ENCODE measurements at places on chromosomes 5 and 9. TPM values are rescaled to one million over a fixed set of nuclear protein-coding genes. Genes with fewer than 3 reads are reported as not detected.

The F2RL2 gene
- total RNA-seq = 1.3 TPM

- peaks cover 21% of the 10 kb centered on the region for H3K36me3 ChIP-seq
- H3K27ac ChIP-seq = no peak overlapping the region
- no peaks in the 10 kb centered on the region for H3K27me3 ChIP-seq
- peaks cover 7% of the 10 kb centered on the region for H3K4me1 ChIP-seq
- no peak for DNase-seq
These were observed 78.7 kb upstream of the GNA14 start for GRCh38 chr9:77726814-77727213.

- no peaks in the 10 kb centered on the region for H3K36me3 ChIP-seq
- no peak overlapping the region for H3K4me3 ChIP-seq
- no peak for DNase-seq
- no peak overlapping the region for H3K27ac ChIP-seq
- H3K4me1 ChIP-seq = peaks cover 26% of the 10 kb centered on the region
These were observed 196.2 kb downstream of the RGS3 start for GRCh38 chr9:113659740-113660139.

DNA sequence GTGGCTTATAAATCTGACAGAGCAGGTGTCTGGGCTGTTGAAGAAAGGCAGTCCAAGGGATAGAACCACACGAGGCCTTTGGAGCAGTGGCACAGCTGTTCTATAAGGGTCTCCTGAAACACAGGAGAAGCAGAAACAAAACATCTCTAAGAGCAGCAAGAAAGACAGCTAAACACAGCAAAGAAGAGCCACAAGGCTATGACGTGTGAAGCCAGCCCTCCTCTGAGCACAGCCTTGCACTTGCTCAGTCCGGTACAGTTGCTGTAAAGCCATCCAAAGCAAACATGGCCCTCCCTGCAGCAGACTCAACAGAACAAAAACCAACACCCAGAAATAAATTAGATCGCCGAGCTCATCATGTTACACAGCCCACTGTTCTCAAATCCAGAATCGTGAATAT lies 2.6 kb upstream of the GZMK start:
- no peaks in the 10 kb centered on the region for H3K36me3 ChIP-seq
- no peak for DNase-seq
- H3K4me1 ChIP-seq = peaks cover 7% of the 10 kb centered on the region
- no peak overlapping the region for H3K27ac ChIP-seq

The QRFP gene
- not detected for total RNA-seq

DNA sequence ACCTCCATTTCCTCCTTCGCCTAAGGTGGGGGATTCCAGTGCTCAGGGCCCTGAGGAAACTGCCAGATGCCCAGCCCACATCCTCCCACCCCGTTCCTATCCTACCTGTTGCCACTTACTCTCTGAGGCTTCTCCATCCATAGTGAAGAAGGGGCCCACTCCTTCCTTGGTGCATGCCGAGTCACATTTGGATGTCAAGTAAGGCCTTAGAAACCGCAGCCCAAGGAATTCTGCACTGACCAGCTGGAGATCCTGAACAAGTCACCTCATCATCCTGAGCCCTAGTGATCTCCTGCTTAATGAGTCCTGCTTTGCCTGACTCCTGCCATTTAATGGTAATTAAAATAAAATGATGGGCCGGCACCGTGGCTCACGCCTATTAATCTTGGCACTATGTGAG lies 6.7 kb upstream of the TNIP1 start:
- no peak for DNase-seq
- peak overlapping the region; percentile 73 for H3K27ac ChIP-seq
- H3K36me3 ChIP-seq = no peaks in the 10 kb centered on the region
- no peaks in the 10 kb centered on the region for H3K27me3 ChIP-seq

GRCh38 chr9:15936306-15936921 lies 383.6 kb downstream of the CCDC171 start:
- H3K4me3 ChIP-seq = no peak overlapping the region
- peak overlapping the region; percentile 32 for H3K27ac ChIP-seq

The ARHGEF37 gene
- 3.9 TPM for total RNA-seq

- no peak overlapping the region for H3K4me3 ChIP-seq
- H3K4me1 ChIP-seq = peaks cover 40% of the 10 kb centered on the region
- H3K27me3 ChIP-seq = no peaks in the 10 kb centered on the region
- H3K27ac ChIP-seq = no peak overlapping the region
- no peak for DNase-seq
These were observed 36.2 kb upstream of the IL17B start for GRCh38 chr5:149415066-149415967.

DNA sequence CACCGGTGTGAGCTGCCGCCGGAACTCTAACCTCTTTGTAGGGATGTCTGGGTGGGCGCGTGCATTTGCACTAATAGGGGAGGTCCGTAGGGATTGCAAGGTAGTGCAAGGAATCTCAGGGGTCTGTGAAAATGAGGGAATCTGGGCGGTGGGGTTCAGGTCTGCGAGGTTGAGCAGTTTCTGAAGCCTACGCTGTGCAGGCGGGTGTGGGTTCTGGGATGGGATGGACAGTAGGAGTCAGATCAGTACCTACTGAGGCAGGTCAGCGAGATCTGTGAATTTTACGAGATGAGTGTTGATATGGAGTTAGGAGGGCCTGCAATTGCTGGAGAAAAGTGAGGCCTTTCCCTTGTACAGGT lies 856 bp upstream of the ATOSB start:
- H3K27me3 ChIP-seq = no peaks in the 10 kb centered on the region
- H3K4me3 ChIP-seq = peak overlapping the region; percentile 71
- DNase-seq = no peak
- H3K27ac ChIP-seq = peak overlapping the region; percentile 94
- H3K36me3 ChIP-seq = no peaks in the 10 kb centered on the region

DNA sequence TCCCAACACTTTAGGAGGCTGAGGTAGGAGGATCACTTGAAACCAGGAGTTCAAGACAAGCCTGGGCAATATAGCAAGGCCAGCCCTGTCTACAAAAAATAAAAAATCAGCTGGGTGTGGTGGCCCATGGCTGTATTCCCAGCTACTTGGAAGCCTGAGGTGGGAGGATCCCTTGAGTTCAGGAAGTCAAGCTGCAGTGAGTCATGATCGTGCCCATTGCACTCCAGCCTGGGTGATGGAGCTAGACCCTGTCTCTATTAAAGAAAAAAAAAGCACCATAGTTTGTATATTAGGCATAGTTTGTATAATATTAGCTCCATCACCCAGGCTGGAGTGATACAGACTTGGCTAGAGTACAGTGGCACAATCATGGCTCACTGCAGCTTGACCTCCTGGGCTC lies 9.6 kb upstream of the NME5 start:
- H3K4me1 ChIP-seq = no peaks in the 10 kb centered on the region
- DNase-seq = peak; percentile 22

- H3K27me3 ChIP-seq = no peaks in the 10 kb centered on the region
These were observed 161.5 kb downstream of the EBF1 start for GRCh38 chr5:158938200-158938599.

The TAF1L gene
- under 0.01 TPM for total RNA-seq

DNA sequence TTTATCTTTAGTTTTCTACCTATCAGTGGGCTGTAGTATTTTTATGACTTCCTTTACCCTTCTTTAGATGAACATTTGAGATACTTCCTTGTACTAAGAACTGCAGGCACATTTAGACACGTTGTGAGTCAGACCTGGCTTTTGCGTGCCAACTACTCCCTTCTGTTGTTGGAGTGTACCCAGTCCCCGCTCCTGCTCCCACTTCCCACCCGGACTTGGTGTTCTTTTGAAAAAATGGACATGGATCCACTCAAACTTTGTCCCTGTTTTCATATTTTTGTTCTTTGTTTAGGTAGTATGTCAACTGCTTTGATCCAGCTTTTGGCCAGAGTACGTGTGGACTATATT lies 60.7 kb downstream of the PARP8 start:
- no peaks in the 10 kb centered on the region for H3K4me1 ChIP-seq
- H3K27ac ChIP-seq = no peak overlapping the region
- H3K27me3 ChIP-seq = no peaks in the 10 kb centered on the region

The FOXD4 gene
- 0.58 TPM for total RNA-seq

DNA sequence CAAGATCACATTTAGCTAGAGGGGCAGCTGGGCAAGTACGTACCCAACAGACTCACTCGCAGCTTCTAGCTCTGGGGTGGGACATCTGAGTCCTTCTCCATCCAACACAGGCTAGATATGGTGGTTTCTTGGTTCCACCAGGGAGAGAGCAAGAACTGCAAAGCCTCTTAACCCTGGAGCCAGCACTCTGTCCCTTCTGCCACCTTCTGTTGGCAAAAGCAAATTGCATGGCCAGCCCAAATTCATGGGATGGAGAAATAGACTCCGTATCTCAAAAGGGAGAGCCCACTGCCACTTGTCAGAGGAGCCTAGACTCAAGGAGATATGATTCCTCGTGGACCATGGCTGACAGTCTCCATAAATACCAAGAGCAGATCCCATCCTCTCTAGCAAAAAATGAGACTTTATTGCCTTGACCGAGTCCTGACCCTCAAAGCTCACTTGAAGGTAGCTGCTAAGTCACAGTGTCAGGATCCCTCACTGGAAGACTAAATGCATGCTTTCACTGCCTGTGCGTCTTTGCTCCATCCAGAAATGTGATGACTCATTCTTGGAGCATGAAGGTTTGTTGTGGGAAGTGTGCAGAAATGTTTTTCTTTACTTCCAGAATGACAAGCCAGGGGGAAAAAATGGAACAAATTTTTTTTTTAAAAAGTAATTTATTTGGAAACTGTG lies 28.8 kb upstream of the ROR2 start:
- no peaks in the 10 kb centered on the region for H3K27me3 ChIP-seq
- H3K27ac ChIP-seq = no peak overlapping the region
- H3K4me1 ChIP-seq = no peaks in the 10 kb centered on the region
- no peak overlapping the region for H3K4me3 ChIP-seq
- no peaks in the 10 kb centered on the region for H3K36me3 ChIP-seq

The TRIM36 gene
- 2.0 TPM for total RNA-seq

- no peak for DNase-seq
- no peaks in the 10 kb centered on the region for H3K27me3 ChIP-seq
- H3K4me3 ChIP-seq = no peak overlapping the region
- H3K4me1 ChIP-seq = peaks cover 5% of the 10 kb centered on the region
These were observed 68.1 kb downstream of the SLC46A2 start for GRCh38 chr9:112822618-112823017.

The IL9 gene
- total RNA-seq = not detected

DNA sequence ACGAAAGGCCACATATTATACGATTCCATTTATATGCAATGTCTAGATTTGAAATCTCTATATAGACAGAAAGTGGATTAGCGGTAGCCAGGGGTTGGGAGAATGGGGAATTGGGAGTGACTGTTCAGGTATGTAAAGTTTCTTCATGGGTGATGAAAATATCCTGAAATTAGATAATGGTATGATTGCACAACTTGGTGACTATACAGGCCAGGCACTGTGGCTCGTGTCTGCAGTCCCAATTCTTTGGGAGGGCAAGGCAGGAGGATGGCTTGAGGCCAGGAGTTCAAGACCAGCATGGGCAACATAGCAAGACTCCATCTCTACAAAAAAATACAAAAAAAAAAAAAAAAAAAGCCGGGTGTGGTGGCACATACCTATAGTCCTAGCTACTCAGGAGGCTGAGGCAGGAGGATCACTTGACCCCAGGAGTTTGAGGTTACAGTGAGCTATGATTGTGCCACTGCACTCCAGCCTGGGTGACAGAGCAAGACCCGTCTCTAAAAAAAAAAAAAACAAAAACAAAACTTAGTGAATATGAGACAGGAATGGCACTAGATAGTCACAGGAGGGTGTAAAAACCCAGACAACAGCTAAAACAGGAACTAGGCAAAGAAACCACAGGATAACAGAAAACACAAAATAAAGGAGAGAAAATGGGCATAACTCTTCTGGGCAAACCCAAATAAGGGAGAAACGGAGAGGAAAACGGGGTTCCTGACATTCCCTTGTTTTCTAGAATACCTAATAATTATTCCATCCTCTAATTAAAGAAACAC lies 72.1 kb upstream of the ZNF618 start:
- DNase-seq = no peak
- no peak overlapping the region for H3K27ac ChIP-seq
- no peaks in the 10 kb centered on the region for H3K36me3 ChIP-seq
- H3K4me3 ChIP-seq = no peak overlapping the region

GRCh38 chr9:134369416-134370212 lies 43.4 kb downstream of the RXRA start:
- peaks cover 85% of the 10 kb centered on the region for H3K4me1 ChIP-seq
- no peak overlapping the region for H3K27ac ChIP-seq
- no peaks in the 10 kb centered on the region for H3K36me3 ChIP-seq
- no peak overlapping the region for H3K4me3 ChIP-seq

- H3K4me3 ChIP-seq = no peak overlapping the region
- no peaks in the 10 kb centered on the region for H3K36me3 ChIP-seq
- H3K4me1 ChIP-seq = peaks cover 27% of the 10 kb centered on the region
- no peak for DNase-seq
- no peaks in the 10 kb centered on the region for H3K27me3 ChIP-seq
These were observed 157.4 kb downstream of the ARSB start for GRCh38 chr5:78827725-78828124.

GRCh38 chr9:113568571-113569321 lies 105.2 kb downstream of the RGS3 start:
- peak; percentile 81 for DNase-seq
- H3K27ac ChIP-seq = peak overlapping the region; percentile 72
- no peak overlapping the region for H3K4me3 ChIP-seq
- H3K4me1 ChIP-seq = peaks cover 61% of the 10 kb centered on the region
- H3K36me3 ChIP-seq = no peaks in the 10 kb centered on the region

The ADGRV1 gene
- 0.80 TPM for total RNA-seq

DNA sequence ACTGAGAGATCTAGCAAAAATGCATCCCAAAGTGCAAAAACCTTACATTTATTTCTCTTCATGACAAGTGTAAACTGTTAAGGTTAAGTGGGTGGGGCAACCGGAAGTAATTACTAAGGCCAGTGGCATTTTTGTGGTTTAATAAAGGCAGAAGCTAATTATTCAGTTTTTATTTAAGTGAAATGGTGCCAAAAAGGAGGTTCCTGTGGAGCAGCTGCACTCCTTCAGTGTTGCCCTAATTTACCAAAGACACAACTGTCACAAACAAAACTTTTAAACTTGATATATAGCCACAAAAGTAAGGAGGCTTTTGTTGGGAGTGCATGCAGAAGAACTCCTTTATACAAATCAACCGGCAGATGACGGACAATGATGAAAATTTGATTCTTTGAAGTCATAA lies 81.6 kb downstream of the NDUFS4 start:
- H3K27ac ChIP-seq = no peak overlapping the region
- H3K4me3 ChIP-seq = no peak overlapping the region
- H3K4me1 ChIP-seq = no peaks in the 10 kb centered on the region

GRCh38 chr5:142758062-142758795 lies 11.9 kb upstream of the ARHGAP26 start:
- no peaks in the 10 kb centered on the region for H3K36me3 ChIP-seq
- DNase-seq = peak; percentile 64
- peaks cover 2% of the 10 kb centered on the region for H3K4me1 ChIP-seq
- H3K27me3 ChIP-seq = no peaks in the 10 kb centered on the region
- no peak overlapping the region for H3K4me3 ChIP-seq

The TAF11L8 gene
- not detected for total RNA-seq

DNA sequence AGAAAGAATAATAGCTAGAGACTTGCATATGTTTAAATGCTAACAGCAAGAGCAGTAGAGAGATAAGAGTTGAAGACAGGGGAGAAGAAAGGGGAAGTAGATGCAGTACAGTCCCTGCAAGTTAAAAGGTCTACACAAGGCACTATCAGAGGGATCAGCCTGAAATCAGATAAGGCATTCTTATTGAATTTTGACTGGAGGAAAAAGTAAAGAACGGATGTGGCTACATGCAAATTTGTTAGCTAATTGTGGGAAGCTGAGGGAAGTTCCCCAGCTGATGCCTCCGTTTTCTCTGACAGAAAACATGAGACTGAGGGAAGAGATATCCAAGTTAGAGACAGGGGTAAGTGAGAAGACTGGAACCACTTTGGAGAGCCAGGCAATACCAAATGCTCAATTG lies 12.9 kb upstream of the RHOBTB3 start:
- peaks cover 4% of the 10 kb centered on the region for H3K4me1 ChIP-seq
- no peak for DNase-seq
- H3K4me3 ChIP-seq = no peak overlapping the region
- peaks cover 2% of the 10 kb centered on the region for H3K36me3 ChIP-seq

The PTCD2 gene
- 8.8 TPM for total RNA-seq

The PTPN3 gene
- 3.1 TPM for total RNA-seq

Measured in muscle of leg (tissue), 16 donors.